ENCODE measurements at places on chromosomes 16 and 17. TPM values are rescaled to one million over a fixed set of nuclear protein-coding genes. Genes with fewer than 3 reads are reported as not detected.

SLFN11 gene
- 9.0 TPM for total RNA-seq

DNA sequence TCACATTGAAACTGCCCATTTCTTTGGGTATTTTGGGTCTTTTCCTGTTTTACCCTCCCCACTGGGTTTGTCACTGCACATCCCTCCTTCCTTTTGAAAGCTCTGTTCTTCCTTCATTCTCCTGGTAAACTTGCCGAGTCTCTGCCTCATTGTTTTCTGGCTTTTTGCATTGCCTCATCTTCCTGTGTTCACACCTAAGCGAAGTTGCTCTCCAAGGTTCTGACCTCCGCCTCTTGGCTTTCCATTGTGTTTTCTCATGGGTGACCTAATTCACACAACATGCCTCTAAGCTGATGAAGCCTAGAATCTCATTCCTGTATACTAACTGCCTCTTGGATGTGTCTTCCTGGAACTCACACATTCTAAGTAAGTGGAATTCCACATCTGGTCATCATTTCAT lies 1096.1 kb upstream of the EEF2KMT start:
- no peak for DNase-seq
- H3K36me3 ChIP-seq, result no peaks in the 10 kb centered on the region
- no peaks in the 10 kb centered on the region for H3K27me3 ChIP-seq
- no peaks in the 10 kb centered on the region for H3K4me1 ChIP-seq

GRCh38 chr16:19746561-19746960 lies 28.5 kb downstream of the IQCK start:
- peaks cover 5% of the 10 kb centered on the region for H3K4me1 ChIP-seq
- H3K36me3 ChIP-seq, result no peaks in the 10 kb centered on the region
- H3K27ac ChIP-seq, result peak overlapping the region; percentile 4
- no peak for DNase-seq

- peaks cover 57% of the 10 kb centered on the region for H3K4me1 ChIP-seq
- no peak overlapping the region for H3K27ac ChIP-seq
- H3K4me3 ChIP-seq, result no peak overlapping the region
- no peaks in the 10 kb centered on the region for H3K36me3 ChIP-seq
Observed at GRCh38 chr17:2218426-2218825, 85.2 kb downstream of the SMG6 start.

DNA sequence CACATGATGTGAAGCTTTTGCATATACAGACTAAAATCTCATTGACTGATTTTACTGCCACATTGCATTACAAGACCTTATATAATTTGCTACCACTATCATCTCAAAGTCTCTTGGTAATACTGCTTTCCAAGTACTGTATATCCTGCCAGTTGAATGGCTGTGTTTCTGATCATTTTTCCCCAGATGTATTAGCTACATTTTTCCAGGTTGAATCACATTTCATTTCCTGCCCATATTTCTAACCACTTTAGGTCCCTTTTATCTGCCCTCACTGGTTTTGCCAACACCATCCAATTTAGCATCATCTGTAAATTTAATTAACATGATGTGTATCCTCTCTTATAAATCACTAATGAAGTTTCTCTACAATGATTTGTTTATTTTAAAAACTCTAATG lies 365.7 kb upstream of the PMFBP1 start:
- no peak overlapping the region for H3K27ac ChIP-seq
- H3K36me3 ChIP-seq, result no peaks in the 10 kb centered on the region
- no peaks in the 10 kb centered on the region for H3K27me3 ChIP-seq
- H3K4me3 ChIP-seq, result no peak overlapping the region
- DNase-seq, result no peak

Data from gastrocnemius medialis (tissue), 4 donors.